ENCODE measurements at places on chromosomes 11 and 22.

DNA sequence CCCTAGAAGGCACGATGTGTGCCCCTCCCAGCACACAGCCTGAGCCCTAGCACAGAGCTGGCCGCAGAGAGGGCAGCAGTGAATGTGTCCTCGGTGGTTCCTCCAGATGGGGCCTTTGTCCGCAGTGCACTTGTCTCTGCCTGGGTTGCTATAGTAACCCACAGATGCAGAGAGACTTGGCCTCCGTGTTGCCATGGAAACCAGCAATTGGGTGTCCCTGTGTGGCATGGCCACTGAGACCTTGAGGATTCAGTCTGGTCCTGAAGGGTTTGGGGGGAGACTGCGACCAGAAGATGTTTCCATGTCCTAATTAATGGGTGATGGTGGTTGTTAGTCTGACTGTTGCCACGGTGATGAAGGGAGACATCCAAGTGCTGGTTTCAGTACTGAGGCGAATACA is 42.6 kb upstream of the TUB start:
- no peak for DNase-seq

GRCh38 chr22:35367331-35367886 is 13.5 kb upstream of the HMOX1 start:
- no peak for DNase-seq

DNA sequence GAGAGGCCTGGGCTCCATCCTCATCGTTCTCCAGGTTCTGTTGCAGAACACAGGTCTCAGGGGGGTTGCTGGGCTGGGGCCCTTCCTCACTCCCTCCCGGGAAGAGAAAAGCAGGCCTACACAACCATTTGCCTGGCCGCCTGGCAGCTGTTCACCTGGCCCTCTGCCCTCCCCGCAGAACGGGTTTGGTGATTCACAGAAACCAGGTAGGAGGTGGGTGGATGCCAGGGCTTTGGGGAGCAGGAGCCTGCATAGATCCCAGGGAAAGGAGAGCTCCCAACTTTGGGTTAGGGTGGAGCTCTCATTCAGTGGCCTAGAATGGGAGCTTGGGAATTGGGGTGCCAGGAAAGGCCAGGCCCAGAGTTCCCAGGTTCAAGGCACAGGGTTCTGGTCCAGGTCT is 995 bp downstream of the TMEM134 start:
- DNase-seq = no peak

DNA sequence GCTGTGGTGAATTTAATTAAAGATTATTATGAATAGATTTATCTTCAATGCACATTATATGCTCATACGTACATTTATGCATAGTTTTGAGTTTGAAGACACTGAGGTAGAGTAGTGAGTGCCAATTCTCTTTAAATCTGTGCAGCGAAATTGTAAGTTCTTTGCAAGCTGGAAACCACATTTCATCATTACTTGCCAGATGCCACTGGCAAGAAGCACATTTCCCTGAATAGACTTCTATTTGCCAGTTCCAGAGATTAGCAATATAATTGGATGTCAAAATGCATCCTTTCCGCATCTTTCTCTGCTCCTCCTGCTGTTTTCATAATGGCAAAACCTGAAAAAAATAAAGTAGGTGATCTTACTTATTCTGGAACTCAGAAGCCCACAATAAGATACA is 448.0 kb downstream of the LUZP2 start:
- no peak for DNase-seq

- DNase-seq = no peak
Observed at GRCh38 chr22:20426259-20426615, 11.4 kb downstream of the SCARF2 start.

DNA sequence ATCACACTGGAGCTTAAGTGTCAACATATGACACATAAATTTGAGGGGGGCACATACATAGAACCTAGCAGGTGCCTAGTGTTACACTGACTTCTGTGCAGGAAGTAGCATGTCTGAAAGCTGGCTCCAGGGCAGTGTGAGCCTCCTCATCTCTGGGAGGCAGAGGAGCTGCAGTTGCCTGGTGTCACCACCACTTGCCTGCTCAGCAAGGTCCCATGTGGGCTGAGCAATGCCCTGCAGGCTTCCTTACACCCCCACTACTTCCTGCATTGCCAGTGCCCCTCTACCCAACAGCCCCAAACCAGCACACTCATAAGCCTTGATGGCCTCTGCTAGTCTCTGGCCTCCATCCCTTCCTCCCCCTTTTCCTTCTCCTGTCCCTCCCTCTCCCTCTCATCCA is 165.8 kb downstream of the BUD13 start:
- DNase-seq = no peak

GRCh38 chr11:118305726-118306125 is 1.2 kb downstream of the CD3E start:
- DNase-seq = peak; percentile 33

GRCh38 chr22:44737406-44738346 is 14.7 kb upstream of the ARHGAP8 start:
- no peak for DNase-seq

- DNase-seq = no peak
Observed at GRCh38 chr11:80603472-80603871, 1162.6 kb upstream of the TENM4 start.

DNA sequence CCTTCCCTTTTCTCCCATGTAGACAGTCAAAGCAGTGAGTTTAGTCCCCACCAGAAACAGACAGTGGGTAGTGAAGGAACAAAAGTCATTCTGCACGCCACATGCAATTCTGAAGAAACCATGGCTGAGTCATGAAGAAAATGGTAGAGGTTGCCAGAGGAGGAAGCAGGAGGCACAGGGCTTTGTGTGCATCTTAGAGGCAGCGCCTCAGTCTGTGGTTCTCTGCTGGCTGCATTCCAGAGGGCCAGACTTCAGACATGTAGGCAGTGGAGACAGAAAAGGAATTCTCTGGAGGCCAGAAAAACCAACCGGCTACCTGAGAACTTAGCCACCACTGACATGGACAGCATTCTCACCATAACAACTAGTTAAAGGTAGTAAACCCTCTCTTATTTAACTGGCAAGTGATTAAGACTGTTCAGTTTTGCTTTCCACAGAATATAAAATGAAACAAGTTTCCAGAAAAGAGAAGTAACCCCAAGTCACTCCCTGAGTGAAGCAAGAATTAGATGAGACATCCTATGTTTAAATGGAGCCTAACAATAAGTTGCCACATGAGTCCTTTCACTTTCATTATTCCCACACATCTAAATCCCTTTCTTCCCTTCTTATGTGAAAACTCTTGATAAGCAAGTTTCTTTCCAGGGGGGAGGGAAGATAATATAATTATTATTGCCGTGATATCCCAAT is 556.1 kb downstream of the SOX6 start:
- DNase-seq = no peak

- no peak for DNase-seq
Observed at GRCh38 chr11:133070791-133071190, 461.5 kb downstream of the OPCML start.

- DNase-seq = no peak
Observed at GRCh38 chr11:117868815-117869561, 7.5 kb downstream of the FXYD6 start.

- DNase-seq = no peak
Observed at GRCh38 chr11:134705858-134706257, 293.8 kb upstream of the B3GAT1 start.

GRCh38 chr11:128198216-128198772 is 389.1 kb downstream of the ETS1 start:
- no peak for DNase-seq

- DNase-seq = no peak
Observed at GRCh38 chr22:29216011-29216872, 10.5 kb downstream of the EMID1 start.

GRCh38 chr11:30683176-30683575 is 97.0 kb upstream of the MPPED2 start:
- DNase-seq = no peak

DNA sequence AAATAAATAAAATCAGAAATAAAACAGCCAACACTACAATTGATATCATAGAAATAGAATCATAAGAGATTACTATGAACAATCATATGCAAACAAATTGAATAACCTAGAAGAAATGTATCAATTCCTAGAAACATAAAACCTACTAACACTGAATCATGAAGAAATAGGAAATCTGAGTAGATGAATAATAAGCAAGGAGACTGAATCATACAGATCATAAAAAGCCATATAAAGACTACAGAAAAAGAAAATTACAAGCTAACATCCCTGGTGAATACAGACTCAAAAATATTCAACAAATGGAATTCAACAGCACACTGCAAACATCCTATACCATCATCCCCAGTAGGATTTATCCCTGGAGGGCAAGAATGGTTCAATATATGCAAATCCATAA is 135.6 kb downstream of the SBF2 start:
- no peak for DNase-seq

GRCh38 chr11:93291898-93292297 is 38.6 kb upstream of the DEUP1 start:
- no peak for DNase-seq

GRCh38 chr11:7467652-7468051 is 17.7 kb upstream of the OLFML1 start:
- DNase-seq = no peak

GRCh38 chr22:47954107-47954506 is 1191.7 kb downstream of the TBC1D22A start:
- DNase-seq = no peak

GRCh38 chr11:127109796-127110480 is 109.4 kb upstream of the KIRREL3 start:
- DNase-seq = no peak

DNA sequence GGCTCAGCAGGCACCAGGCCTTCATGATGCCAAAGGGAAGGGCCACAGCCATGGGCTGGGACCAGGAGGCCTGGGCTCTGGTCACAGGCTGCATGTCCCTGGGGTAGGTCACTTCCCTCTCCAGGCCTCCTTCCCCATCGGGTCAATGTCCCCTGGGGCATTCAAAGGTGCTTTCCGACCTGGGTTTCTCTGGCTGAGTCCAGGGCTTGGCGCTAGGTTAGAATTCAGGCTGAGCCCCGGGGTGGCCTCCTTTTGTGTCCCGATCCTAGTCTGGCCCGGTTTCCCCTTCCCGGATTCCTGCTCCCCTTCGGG is 12.2 kb downstream of the MAFF start:
- DNase-seq = no peak

DNA sequence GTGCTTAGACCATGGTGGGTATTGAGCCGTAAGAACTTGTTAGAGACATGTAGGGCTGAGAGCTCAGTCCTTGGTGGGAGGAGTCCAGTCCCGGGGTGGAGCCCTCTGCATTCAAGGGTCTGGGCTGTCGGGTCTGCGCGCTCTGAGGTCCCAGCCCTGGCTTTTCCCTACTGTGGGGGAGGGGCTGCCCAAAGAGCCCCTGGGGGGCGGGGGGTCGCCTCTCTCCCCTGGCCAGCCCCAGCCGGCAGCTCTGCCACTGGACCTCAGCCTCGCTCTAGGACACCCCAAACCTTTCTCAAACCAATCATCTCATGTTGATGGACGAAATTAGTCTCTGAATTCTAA is 1006.4 kb downstream of the BRD1 start:
- no peak for DNase-seq

DNA sequence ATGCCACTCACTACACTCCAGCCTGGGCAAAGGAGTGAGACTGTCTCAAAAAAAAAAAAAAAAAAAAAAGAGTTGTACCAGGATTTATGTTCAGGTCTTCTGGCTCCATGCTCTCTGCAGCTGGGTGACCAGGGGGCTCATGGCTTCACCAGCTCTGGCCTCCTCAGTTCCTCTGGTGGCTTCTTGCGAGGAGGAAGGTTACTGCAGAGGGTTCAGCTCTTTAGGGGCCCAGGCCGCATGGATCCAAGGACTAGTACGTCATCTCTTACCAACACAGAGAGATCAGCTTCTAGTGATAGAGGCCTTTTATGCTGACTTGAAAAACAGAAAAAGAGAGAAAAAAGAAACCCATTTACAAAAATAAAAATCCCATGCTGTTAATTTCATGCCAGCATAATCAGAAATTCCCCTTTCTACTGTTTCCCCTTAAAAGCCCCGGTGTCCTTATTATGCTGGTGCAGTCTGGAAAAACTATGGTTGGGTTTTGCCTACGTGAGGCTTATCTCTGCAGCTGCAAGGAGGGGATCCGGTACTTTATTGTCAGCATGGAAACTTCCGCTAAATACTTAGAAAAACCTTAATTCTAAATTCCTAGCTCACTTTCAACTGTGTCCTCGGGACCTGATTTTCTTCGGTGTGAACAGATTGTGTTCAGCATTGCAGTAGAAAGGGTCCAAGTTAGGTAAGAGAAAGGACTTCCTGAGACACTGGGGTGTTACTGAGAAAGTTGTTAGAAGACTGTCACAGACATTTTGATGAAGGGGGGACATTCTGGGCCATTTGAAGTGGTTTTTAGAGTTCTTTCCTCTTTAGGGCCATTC is 13.7 kb downstream of the ZBTB16 start:
- DNase-seq = no peak

DNA sequence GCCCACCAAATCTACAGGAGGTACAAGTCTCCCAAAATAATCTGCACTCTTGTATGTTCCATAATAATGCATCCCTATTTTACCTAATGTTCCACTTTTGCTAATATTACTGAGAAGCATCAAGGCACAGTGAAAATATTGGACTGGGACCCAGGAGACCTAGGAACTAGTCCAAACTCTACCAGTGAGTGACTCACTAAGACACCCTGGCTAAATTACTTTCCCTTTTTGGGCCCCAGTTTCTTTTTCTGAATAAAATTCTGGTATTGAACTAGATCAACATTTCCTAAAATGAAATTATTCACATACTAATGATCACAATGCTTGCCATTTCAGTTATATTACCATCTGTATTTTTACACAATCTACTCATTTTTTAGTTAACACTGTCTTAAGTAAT is 19.6 kb downstream of the THAP12 start:
- DNase-seq = no peak

DNA sequence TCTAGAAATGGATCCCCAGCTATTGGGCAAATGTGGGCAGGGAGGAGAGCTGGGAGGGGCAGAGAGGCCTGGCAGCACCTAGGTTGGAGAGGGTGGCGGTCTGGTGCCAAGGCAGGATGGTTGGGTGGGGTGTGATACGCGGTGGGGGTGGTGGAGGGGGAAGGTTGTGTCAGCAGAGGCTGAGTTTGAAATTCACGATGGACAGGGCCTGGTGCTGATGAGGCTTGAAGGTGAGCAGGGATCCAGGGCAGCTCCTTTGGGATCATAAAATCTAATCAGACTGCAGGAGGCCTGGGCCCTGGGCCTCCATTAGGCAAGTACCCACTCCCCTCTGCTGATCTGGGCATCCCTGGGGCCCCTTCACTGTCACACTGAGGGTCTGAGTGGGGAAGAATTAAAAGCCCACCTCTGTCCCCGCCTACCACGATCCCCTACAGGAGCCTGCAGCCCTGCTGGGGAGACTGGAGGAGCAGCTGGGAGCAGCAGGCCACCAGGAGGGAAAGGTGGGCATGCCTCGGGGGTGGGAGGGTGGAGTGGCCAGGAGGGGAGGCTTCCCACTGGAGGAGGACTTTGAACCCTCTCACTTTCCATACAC is 24.0 kb downstream of the IGLL1 start:
- DNase-seq = no peak

DNA sequence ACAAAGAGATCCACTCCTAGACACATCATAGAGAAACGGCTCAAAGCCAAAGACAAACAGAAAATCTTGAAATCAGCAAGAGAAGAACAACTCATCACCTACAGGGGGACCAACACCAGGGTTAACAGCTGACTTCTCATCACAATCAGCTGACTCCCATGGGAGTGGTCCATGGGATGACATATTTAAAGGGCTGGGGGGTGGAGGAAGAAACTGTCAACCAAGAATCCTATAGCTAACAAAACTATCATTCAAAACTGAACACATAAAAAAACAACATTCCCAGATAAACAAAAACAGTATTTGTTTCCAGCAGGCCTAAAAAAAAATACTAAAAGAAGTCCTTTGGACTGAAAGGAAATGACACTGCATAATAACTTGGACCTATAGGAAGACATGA is 86.7 kb downstream of the APOL5 start:
- no peak for DNase-seq

- no peak for DNase-seq
Observed at GRCh38 chr11:69595805-69596665, 44.9 kb upstream of the CCND1 start.
